AG08395 (cell line): ENCODE measurements at places on chromosomes 2 and 18.

- DNase-seq = no peak
Measured at GRCh38 chr2:56508662-56509061, 324.9 kb downstream of the CCDC85A start.

- no peak for DNase-seq
Measured at GRCh38 chr2:135124924-135125886, 73.1 kb downstream of the RAB3GAP1 start.

- DNase-seq = peak; percentile 74
Measured at GRCh38 chr2:127175041-127175721, 44.9 kb downstream of the CYP27C1 start.

- DNase-seq = peak; percentile 22
Measured at GRCh38 chr2:36318547-36318946, 37.0 kb upstream of the CRIM1 start.

DNA sequence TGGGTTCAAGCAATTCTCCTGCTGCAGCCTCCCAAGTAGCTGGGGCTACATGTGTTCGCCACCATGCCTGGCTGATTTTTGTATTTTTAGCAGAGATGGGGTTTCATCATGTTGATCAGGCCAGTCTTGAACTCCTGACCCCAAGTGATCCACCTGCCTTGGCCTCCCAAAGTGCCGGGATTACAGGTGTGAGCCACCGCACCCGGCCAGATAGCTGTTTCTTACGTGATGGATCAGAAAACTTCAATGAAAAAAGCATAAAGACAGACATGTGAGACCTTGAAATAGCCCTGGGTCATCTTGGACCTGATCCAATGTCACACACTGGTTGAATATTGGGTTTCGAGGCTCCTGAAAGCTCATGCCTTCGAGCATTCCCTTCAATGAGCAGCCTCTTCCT is 66.7 kb upstream of the RTN4 start:
- DNase-seq = no peak

GRCh38 chr2:42459296-42459695 is 34.5 kb downstream of the KCNG3 start:
- DNase-seq = no peak

- no peak for DNase-seq
Measured at GRCh38 chr2:143124445-143124844, 4.8 kb upstream of the ARHGAP15 start.

GRCh38 chr2:195620501-195620900 is 36.5 kb upstream of the SLC39A10 start:
- no peak for DNase-seq

DNA sequence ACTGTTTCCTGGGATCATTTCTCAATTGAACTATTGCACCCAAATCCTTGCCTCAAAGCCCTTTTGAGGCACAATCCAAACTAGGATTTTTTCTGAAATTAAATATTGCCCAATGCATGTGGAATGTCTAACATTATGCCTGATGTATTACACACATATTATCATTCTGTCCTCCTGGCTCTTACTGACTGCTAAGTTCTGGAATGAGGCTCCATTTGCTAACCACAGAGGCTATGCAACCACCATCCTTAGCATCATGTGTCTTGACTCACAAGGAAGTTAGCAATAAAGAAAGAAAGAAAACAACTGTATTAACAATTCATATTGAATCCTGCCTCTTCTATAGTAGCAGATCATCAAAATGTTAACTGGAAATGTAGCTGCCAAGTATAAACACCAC is 1142.7 kb downstream of the CNTNAP5 start:
- DNase-seq = peak; percentile 30

DNA sequence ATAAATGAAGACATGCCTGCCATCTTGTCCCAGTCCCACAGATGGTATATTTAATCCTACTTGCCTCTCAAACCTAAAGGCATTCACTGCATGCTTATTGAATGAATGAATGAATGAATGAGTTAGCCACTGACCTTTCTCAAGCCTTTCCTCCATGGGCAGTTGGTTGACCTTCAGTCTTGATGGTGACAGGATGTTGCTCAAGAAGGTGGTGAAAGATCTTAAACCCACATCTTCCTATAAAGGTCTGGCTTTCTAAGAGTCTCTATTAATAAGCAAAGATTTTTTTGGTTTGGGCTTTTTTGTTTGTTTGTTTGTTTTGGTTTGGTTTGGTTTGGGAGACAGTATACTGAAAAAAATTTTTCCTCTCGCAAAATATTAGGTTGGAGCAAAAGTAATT is 41.7 kb downstream of the KIAA2012 start:
- DNase-seq = no peak

- DNase-seq = no peak
Measured at GRCh38 chr2:55025627-55026026, 24.6 kb downstream of the RTN4 start.

GRCh38 chr2:169452080-169452479 is 27.2 kb upstream of the BBS5 start:
- DNase-seq = peak; percentile 44

DNA sequence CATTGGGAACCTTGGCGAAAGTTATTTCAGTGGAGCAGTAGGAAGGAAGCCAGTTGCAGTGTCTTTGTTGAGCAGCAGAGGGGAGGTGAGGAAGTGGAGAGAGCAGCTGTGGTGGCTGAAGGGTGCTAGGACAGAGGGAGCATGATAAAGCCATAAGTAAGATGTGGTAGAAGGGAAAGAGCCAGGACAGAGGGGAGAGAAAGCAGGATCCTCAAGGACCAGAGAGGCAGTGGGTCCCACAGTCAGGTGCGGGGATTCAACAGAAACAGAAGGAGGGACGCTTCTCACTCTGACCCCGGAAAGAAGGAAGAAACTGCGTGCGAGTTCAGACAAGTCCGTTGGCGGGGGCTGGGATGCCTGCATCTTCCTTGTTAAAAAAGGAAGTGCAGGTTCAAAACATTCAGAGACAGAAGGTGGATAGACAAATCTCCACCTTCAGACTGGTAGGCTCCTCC is at the start of gene CXCR2:
Gene CXCR2, plus strand, starts transcription at position 403 of the 455 bp plus-strand sequence. CDS start 8,774 bp downstream, outside the sequence.
- DNase-seq = no peak

DNA sequence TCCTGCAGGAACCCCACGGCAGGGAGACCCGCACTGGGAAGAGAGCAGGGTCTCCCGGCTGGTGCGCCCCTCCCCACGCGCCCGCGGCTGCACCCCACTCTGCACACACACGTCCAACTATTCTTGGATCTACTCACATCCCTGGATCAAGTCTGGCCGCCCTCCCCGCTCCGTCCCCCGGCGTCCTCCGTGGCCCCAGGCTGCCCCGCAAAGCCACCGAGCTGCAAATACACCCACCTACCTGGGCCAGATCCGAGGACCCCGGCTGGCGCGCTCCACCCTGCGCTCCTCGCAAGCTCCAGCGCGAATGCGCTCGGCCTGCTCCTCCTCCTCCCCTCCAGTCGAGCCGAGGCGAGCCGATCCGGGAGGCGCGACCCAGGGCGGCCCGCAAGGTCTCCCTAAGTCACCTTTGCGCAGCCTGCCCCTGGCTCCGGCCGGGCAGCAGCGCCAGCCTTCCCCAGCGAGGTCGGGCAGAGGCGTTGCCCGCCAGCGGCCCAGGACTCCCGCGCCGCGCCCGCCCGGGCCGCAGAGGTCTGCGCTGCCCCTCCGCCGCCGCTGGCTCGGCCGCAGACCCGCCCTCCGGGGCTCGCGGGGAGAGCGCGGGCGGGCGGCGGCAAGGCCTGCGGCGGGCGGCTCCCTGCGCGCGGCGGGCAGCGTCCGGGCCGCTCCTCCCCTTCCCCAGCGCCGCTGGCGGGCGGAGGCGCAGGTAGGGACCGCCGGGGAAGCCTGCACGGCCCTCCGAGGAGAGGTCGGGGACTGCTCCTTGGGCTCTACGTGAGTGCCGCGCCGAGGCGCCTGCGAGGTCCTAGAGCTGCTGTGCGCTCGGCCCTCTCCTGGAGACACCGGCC is 126.0 kb downstream of the OSBPL1A start:
- DNase-seq = peak; percentile 65

- DNase-seq = peak; percentile 7
Measured at GRCh38 chr2:224513991-224514390, 71.2 kb downstream of the CUL3 start.

- DNase-seq = peak; percentile 22
Measured at GRCh38 chr2:88199912-88200682, 30.0 kb downstream of the THNSL2 start.

GRCh38 chr2:179059026-179059700 is 9.2 kb upstream of the CCDC141 start:
- DNase-seq = no peak

GRCh38 chr2:8412082-8412481 is 269.8 kb upstream of the ID2 start:
- DNase-seq = peak; percentile 27

- no peak for DNase-seq
Measured at GRCh38 chr2:86006524-86006923, 99.2 kb downstream of the POLR1A start.

- DNase-seq = no peak
Measured at GRCh38 chr2:64950226-64951160, 38.7 kb upstream of the SLC1A4 start.

- no peak for DNase-seq
Measured at GRCh38 chr18:5180254-5180653, 16.8 kb downstream of the AKAIN1 start.

- no peak for DNase-seq
Measured at GRCh38 chr2:141941210-141941714, 189.6 kb downstream of the LRP1B start.

DNA sequence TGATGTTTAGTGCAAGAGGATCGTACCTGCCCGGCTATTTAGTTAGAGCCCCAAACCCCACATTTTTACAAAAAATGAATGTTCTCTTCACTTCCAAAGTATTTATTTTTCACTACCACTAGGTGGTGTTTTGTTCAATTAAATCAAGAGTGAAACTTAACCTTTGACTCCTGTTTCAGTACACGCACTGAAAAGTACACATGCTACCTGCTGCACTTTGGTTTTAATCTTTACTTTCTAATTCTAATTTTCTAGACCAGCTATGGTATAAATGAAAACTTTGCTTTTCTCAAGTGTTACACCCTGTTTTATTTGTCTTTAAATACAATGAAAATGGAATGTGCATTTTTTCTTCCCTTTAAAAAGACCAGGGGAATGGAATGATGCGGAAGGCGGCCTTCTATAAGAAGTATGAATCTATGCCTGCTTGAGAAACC is 31.4 kb upstream of the CHN1 start:
- peak; percentile 41 for DNase-seq

DNA sequence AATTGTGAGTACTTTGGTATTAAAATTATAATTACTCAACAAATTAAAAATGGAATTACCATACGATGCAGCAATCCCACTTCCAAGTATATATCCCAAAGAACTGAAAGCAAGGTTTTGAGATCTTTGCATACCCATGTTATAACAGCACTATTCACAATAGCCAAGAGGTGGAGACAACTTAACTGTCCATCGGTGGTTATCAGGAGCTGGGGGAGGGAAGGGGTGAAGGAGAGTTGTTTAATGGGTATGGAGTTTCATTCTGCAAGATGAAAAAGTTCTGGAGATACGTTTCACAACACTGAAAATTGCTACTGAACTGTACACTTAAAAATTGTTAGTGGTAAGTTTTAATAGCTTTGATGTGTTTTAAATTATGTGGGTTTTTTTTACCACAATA is 25.7 kb downstream of the RAB10 start:
- DNase-seq = no peak

GRCh38 chr2:39948016-39948719 is 169.1 kb upstream of the THUMPD2 start:
- peak; percentile 13 for DNase-seq

- no peak for DNase-seq
Measured at GRCh38 chr2:49296107-49296867, 142.0 kb upstream of the FSHR start.

- no peak for DNase-seq
Measured at GRCh38 chr2:205141381-205141780, 540.9 kb upstream of the NRP2 start.

DNA sequence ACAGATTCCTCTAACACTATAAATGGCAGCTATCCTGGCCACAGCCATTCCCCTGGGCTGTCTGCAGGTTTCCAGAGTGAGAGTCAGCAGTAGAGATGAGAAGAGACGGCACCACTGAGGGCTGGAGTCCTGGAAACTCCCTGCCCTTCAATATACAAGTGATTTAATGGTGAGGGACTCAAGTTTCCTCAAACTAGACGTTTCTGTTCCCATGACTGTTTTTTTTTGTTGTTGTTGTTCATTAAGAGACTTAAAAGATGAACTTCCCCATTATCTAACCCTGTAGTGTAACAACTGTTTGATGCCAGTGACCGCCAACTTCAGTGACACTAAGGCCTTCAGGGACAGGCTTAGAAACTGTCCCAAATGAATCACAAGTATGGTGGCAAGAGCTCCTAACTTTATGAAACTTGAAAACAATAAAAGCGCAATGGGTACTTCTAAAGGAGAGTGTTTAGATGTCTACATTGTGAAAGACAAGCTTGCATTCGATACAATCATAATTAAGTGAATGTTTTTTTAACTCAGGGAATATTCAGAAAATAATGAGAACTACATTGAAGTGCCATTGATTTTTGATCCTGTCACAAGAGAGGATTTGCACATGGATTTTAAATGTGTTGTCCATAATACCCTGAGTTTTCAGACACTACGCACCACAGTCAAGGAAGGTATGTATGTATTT is 34.0 kb downstream of the IL1R2 start:
- no peak for DNase-seq

- peak; percentile 68 for DNase-seq
Measured at GRCh38 chr2:118032169-118033013, 18.5 kb upstream of the CCDC93 start.

GRCh38 chr2:224286923-224287322 is 115.0 kb downstream of the FAM124B start:
- DNase-seq = peak; percentile 48

DNA sequence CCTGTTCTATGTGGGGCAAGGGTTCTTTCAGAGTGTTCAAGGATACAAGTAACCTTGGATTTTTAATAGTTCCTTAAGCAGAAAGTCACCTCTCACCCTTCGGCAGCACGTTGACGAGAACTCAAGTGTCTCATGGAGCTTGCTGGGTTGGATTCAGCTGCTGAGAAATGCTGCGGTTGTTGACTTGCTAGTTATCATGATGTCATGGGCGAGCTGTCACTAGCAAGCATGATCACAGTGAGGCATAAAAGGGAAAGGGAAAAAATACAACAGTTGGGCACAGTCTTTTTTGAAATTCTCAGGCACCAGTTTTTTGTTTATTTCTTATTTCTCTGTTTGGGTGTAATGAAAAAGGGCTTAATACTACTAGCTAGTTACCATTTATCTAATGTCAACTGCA is 53.2 kb downstream of the ADCYAP1 start:
- DNase-seq = no peak

GRCh38 chr2:185278761-185279160 is 459.8 kb upstream of the FSIP2 start:
- no peak for DNase-seq

- no peak for DNase-seq
Measured at GRCh38 chr2:38485734-38486133, 108.7 kb upstream of the ATL2 start.

DNA sequence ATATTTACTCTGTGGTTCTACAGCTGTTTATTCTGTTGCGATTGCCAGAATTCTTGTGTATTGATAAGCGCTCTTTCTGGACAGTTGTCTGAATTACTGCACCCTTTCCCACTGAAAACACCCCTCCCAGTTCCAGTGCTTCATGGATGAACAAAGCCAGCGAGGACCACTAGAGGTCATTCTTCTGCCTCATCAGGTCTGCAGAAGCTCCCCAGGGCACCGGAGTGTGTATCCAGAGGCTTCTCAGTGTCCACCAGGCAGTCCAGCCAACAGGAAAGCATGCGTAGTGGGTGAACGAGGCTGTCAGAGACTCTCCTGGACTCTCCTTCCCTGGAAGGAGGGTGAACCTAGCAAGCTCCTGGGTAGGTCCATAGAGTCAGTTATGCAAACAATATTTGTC is 40.6 kb upstream of the INHBB start:
- no peak for DNase-seq
